ENCODE measurements at places on chromosomes 11 and 22.

DNA sequence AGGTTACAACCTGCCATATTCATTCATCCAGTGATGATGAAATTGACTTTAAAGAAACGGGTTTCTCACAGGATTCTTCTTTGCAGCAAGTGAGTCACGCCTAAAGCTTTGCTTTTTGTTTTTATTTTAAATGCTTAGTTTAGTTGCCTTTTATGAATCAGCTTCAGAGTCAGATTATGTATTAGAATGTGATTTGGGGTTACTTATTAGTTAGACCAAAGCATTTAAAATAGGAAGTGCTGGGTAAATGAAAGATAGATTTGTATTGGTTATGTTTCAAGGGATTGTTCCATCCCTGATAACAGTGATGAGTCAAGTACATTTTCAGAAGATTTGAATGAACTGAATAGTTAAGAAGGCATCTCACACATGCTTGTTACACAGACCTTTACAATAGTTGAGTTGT lies 101.3 kb upstream of the GAL start:
- DNase-seq: no peak

DNA sequence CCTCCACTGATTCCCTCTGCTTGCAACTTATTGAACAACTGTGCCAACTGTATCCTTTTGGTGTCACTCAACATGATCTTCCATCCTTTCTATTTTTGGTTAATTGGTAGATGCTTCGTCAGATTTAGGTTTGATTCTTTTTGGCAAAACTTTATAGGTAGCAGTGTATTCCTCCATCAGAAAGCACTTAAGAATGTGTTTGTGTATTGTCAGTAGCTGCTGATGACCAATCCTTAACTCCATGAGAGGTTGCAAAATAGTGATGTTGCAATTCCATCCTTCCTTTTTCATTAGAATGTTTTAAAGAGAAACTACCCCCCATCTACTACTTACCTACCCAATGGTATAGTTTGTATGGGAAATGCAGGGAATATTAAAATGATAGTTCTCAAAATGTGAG lies 22.1 kb downstream of the FAM76B start:
- DNase-seq: no peak

DNA sequence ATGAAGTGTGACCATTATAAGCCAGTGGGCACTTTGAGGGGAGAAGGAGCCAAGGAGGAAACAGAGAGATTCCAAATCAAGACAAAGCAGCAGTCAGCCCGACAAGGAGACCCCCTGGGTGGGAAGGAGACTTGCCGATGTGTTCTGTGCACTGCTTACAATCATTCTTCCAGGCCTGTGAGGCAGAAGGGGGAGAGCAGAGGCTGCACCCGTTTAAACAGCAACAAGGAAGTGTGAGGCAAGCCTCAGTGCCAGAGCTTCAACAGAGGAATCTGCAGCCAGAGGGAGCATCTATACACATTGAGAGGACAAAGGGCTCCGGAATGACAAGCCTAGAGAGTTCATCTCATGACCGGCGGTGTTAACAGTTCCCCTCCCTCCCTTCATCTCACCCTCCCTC lies 121.1 kb downstream of the NXPE2 start:
- no peak for DNase-seq

- DNase-seq: no peak
These were observed 196.5 kb downstream of the TENM4 start for GRCh38 chr11:79244241-79244772.

- DNase-seq: no peak
These were observed 72.4 kb downstream of the LDLRAD3 start for GRCh38 chr11:36016263-36016662.

DNA sequence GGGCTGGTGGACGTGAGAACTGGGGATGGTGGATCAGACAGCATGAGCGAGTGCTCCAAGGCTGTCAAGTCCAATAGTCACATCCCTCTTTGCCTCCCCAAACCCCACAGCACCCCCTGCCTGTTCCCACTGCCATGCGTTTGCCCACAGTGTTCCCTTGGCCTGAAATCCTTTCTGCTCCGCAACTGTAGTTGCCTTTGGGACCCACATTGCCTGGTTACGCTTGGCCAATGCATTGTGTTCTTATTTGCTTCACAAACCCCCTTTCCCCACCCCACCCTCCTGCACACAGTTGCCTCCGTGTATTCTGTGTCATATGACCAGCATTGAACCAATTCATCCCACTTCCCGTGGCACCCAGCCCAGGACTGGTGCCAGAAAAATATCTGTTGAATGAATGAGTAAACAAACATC lies 2.1 kb upstream of the KIAA0930 start:
- DNase-seq: peak; percentile 80

GRCh38 chr11:63763496-63764339 lies 4.9 kb downstream of the ZFTA start:
- no peak for DNase-seq

DNA sequence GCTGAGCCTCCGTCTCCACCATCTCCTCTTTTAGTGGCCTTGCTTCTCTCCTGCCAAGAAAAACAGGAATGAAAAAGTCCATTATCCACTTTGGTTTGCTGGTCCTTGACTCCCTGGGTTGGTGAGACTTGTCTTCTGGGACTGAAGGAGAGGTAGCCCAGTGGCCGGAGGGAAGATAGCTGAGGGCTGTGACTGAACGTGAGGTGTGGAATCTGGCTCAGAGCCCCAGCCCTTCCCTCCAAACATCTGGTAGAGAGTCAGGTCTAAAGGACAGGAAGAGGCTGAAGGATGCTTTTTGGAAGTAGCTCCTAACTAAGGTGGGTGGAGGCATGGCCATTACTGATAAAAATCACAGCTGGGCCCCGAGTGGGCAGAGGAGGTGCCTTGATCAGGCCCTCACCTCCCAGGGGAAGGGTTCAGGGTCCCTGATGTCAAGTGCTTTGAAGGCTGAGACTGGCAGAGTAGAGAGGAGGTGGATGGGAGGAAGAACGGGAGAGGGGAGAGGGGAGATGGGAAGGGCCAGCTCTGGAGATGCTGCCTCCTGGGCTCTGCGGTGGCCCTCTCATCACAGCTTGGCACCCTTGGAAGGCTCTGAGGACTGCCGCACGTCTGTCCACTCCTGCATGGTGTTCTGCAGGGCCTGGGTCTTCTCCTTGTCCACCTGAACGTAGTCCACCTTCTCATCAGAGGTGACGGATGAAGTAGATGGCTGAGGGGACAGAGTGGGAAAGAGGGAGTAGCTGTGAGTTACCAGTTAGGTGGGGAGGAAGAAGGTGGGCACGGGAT lies 30.2 kb downstream of the USP35 start:
- DNase-seq: no peak

- no peak for DNase-seq
These were observed 567.4 kb downstream of the KCNA4 start for GRCh38 chr11:29449281-29450074.

DNA sequence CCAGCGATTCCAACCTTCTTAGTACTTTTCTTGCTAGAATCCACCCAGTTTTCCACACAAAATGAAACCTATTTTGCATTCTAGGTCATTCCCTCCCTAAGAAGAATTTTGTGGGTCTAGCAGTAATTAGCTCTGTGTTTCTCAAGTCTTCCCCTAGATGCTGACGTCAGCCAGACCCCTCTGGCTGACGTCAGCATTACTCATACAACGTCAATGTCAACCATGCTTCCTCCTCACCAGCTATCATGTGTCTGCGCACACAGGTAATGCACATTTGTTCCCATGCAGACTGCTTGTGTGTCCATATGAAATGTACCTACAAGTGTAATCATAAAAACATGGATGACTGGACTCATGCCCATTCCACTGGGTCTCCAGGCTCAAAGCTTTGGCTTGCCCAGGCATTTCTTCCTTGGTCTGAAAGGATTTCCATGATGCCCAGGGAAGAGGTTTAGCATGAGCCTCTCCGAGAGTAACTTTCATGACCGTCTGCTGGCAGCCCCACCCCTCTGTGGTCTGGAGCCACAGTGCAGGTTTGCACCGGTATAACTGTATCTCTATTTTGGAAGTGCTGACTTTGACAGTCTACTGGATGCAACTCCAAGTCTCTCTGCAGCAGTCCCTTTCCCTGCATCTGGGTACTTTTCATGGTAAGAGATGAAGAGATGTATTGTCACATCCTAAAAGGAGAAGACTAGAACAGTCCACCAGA lies 58.6 kb downstream of the DSCAML1 start:
- no peak for DNase-seq

DNA sequence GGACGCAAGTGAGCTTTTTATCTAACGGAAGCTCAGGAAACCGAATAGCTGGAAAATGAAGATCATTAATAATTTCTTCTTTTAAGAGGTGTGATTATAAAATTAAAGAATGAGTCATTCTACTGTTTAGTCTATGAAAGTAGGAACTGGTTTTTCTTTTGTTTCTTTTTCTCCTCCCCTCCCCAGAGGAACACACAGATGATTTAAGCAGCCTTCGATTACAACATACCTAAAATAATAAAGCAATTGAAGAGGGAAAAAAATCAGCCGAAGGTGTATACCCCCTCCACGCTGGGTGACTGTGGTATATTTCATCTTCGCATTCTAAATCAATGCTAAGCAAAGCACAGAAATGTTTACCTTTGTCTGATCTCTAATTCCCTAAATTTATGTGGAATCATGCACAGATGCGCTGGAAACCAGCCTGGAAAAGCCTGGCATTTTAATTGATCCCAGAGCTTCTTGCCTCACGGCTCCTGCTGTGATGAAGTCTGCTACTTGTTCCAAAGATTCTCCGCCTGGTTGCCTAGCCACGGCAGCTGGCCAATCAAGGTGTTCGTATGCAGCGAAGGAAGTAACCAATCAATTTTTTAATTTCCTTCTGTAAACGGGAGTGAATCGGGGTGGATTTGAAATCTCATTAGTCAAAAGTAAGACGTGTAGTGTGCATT lies 133.9 kb downstream of the FANCF start:
- DNase-seq: no peak

DNA sequence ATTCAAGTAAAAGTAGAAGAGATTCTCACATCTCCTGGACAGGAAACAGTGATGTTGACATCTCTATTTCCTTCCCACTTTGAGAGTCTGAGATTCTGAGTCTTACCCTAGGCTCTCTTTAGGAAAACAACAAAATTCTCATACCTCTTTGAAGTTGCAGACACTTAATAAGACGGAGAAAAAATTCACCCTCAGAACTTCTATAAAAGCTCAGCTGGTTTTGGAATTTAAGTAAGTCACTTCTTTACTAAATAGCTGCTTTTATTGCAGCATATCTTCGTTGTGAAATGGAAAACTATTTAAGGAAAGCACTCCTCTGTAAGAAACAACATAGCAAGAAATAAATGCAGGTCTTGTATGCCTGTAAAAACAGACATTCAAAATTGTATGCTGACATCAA lies 79.1 kb downstream of the MSANTD4 start:
- DNase-seq: no peak

DNA sequence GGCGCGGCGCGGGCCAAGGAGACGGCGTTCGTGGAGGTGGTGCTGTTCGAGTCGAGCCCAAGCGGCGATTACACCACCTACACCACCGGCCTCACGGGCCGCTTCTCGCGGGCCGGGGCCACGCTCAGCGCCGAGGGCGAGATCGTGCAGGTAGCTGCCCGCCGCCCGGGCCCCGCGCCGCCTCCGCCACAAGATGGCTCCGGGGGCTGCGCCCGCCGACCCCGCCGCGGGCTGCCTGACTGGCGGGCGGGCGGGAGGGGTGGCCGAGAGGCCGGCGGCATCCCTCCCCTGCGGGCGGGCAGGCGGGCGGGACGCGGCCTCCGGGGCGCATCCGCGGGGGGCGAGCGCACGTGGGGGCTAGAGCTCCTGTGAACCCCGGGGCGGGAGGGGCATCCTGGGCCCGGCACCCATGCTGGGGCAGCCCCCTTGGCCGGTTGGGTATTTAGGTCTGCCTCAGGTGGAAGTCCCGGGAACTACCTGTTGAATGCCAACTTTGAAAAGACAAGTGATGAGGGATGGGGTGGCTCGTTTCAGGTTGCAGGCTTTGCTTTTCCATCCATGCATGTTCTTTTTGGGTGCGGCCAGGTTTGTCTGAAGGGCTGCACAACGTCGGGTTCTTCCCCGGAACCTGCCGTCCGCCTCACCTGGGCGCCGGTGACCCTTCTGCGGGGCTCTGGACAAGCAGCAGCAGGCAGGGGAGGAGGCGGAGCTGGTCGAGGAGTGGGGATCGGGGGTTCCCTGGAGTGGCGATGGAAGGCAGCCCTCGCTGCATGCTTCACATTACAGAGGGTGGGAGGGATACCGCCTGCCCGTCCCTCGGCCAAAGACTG lies 760 bp downstream of the ZNRF3 start:
- DNase-seq: no peak

DNA sequence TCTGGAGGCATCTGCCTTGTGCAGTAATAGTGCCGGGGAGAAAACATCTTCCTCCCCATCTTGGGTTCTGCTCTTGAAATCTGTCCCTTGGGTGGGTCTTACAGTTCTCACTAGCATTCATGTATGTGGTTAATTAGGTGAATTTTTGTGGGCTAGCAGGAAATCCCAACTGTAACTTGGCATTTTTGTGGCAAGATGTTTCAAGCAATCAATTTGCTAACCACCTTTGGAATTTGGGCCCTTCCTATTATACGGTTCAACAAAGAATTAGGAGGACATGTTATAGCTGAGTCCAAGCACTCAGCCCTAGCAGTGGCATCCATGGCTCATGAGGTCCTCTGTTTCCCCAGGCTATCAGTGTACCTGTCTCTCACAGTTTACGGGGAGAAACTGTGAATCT lies 89.1 kb upstream of the MTNR1B start:
- DNase-seq: no peak

DNA sequence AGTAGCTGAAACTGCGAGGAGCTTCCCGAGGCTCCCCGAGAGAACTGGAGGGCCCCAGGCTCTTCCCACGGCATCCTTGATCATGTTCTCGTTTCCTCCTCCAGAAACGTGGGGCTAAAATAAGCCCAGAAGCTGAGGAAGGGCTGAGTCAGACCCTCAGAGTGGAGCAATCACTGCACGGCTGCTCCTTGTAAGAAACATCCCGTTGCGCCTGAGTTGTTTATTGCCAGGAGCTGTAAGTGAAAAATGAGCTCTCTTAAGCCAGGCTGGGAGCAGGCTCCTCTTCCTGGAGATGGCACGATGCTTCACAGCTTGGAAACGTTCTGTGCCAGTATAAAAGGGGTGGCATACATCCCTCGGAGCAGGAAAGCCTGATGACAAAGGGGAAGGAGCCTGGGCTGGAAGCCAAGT lies 47.3 kb upstream of the SYN3 start:
- peak; percentile 20 for DNase-seq

DNA sequence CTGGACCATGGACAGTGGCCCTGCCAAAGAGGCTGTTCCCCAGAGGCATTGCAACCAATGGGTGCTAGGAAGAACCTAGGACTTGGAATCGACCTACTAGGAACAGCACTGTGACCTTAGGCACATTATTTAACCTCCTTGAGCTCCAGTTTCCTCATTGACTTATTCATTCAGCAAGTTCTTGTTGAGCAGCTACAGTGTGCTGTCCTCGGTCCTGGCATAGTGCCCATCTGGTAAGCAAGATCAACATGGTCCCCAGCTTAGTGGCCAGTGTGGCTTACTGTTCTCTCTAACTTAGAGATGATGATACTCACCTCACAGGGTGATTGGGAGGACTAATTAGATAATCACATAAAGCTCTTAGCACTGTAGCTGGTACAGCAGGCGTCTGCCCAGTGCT lies 8.2 kb downstream of the ABCG4 start:
- no peak for DNase-seq

Measured in hypothalamus (tissue), 51 donors.